Psoas muscle (tissue), 8 donors: ENCODE measurements at places on chromosomes 7 and 10. TPM values are rescaled to one million over a fixed set of nuclear protein-coding genes. Genes with fewer than 3 reads are reported as not detected.

Gene RBP3
- total RNA-seq = not detected

Gene EFCAB10
- not detected for total RNA-seq

Gene GSDME
- total RNA-seq = 14.1 TPM

Gene LIPK
- not detected for total RNA-seq

Gene CAMK2B
- total RNA-seq = 50.0 TPM

Gene PARG
- total RNA-seq = 20.8 TPM

Gene PON3
- total RNA-seq = 0.44 TPM
